ENCODE measurements at places on chromosomes 1 and 21.
A peak's percentile ranks its signal among the peaks of the same experiment; 100 is the strongest.

DNA sequence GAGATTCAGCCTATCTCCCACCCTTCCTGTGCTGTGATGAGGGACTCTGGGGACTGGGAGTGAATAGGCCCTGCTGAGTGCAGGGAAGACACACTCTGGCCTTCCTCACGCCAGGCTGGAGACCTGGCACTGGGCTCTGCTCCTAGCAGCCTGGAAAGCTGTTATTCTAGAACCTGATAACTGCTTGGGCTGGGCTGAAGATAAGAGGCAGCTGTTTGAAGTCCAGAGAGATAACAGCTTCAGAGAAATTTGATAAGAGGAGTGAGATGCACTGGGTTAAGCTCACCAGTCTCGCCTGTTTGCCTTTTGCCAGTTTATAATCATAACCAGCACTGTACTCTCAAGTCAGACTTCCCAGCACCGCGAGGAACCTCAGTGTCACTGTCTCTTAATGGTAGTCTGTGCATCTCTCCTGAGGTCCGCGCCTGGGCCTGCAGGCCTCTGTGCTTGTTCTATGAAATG is 46.6 kb upstream of the GPR37L1 start:
- DNase-seq, result no peak

- no peak for DNase-seq
Measured at GRCh38 chr1:2322065-2322571, 69.2 kb downstream of the MORN1 start.

DNA sequence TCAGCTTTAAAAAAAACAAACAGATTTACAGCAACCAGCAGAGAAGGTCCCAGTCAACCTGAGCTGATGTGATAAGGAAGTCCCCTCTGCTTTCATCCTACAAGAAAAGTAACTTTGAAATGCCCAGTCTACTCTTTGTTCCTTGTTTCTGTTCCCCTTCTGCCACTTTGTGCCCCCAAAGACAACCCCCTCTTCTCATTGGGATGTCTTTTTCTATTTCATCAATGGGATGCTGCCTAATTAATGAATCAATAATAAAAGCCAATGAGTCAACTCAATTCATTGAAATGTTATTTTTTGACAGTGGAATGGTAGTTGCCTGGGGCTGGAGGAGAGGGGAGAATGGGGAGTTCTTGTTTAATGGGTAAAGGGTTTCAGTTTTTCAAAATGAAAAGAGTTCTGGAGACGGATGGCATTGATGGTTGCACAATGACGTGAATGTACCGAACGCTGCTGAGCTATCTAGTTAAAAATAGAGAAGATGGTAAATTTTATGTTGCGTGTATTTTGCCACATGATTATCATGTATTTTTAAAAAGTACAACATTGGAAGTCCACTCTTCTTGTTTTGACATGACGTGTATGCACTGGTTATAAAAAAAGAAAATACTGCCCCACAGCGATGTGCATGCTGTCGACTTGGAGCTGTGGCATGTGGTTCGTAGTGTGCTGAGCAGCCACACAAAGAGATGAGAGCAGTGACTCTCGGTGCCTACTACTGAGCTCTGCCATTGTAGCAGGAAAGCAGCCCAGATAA is 22.4 kb upstream of the PADI2 start:
- DNase-seq, result no peak

GRCh38 chr1:13930151-13930550 is 230.2 kb downstream of the PRDM2 start:
- DNase-seq, result no peak

GRCh38 chr1:32886828-32887414 is 630 bp downstream of the HPCA start:
- DNase-seq, result no peak

DNA sequence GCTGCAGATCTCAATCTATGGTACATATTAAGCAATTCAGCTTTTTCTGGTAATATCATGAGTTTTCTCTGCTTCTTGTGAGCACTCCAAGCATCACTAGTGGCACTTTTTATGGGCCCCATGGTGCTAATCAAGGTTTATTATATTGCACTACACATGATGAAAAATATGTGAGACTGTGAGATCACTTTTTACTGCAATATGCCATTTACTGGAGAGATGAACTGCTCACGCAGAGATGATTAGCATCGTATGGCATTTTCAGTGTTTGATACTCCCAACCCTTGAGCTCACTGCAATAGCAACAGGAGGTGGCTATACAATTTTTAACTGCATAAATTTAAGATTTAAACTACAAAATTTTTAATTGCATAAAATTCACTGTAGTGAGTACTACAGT is 8.7 kb upstream of the KCNK1 start:
- DNase-seq, result no peak

GRCh38 chr1:156200044-156200443 is 6.1 kb downstream of the SLC25A44 start:
- DNase-seq, result peak; percentile 5

DNA sequence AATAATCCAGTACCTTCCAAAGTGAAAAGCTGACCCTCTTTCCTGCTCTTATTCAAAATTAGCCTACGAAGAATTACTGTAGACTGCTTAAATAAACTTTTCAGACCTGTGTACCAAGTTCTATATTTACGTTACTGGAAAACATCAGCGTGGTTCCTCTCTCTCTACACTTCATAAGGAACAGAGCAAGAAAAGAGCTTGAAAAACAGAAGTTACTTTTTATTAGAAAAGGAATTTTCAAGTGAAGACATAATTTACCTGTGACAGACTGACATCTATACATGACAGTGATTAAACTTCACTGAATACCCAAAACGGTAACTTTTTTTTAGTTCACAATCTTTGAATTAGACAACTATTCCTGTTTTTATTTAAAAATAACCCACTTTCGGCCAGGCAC is 2.7 kb downstream of the ENAH start:
- no peak for DNase-seq

GRCh38 chr1:36253161-36253862 is 29.1 kb downstream of the THRAP3 start:
- DNase-seq, result no peak

DNA sequence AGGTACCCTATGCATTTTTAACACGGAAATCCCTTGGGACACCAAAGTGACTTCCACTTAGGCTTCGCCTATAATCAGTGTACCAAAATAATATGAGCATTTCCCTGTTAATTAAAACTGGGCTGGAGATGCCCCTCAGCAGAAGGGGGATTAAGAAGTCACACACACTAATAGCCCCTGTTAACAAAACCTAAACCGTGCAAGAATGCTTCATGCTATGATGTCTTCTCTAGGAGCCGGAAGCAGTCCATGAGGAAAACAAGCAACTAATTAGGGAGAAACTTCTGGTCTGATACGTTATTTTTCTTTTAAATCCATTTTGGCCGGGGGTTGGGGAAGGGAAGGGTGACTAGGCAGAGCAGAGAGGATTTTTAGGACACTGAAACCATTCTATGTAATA is 123.4 kb downstream of the ESRRG start:
- DNase-seq, result no peak

DNA sequence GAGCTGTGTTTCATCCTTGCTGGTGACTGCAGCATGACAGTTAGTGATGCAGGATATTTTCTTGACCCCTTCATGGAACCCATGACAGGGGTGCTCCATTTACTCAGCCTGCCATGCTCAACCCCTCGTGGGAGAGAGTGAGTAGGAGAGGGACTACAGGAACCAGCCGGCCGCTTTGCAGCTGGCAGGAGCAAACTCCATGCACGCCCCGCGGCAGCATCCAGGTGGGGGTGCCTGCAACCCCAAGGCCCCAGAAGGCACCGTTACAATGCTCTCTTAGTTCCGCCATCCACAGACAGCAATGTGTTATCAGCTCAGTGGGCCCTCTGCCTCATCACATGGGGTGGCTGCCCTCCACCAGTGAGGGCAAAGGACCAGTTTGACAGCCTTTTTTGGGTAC is 135.1 kb downstream of the SLC35F3 start:
- DNase-seq, result no peak

DNA sequence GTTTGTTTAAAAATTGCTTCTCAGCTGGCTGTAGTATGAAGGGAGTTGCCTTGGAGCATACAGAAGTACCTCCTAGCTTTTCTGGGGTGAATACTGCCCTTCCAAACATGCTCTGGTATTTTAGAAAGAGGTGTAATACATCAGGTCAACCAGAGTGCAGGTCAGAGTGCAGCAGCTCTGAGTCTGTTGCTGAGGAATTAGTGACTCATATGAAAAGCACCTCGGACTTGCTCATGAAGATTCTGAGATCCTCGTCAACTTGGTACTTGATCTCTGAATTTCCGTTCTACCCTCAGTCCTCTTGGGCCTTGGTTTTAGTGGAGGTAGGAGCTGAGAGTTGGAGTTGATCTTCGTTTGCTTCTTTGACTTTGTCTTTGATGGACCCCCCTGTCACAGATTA is 67.3 kb downstream of the NOS1AP start:
- DNase-seq, result no peak

GRCh38 chr21:14869984-14870852 is 194.6 kb downstream of the NRIP1 start:
- no peak for DNase-seq

- DNase-seq, result no peak
Measured at GRCh38 chr1:24872061-24872850, 57.8 kb downstream of the RUNX3 start.

DNA sequence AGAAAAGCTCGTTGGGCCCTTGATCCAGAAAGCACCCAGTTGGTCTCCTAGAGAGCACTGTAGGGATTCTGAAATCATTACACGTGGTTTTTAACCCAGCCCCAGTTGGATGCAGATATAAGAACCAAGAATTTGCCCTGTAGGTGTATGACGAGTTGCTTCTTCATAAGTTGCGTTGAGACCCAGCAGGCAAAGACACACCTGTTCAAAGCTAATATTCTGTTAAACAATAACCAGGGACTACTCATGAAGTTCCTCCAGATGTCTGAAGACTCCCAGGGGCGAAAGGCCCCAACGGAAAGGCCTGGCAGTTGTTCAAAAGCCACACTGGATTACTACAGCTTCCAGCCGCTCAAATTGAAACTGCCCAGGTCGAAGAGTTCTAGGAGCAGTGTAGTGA is 88.6 kb upstream of the HNRNPU start:
- no peak for DNase-seq

DNA sequence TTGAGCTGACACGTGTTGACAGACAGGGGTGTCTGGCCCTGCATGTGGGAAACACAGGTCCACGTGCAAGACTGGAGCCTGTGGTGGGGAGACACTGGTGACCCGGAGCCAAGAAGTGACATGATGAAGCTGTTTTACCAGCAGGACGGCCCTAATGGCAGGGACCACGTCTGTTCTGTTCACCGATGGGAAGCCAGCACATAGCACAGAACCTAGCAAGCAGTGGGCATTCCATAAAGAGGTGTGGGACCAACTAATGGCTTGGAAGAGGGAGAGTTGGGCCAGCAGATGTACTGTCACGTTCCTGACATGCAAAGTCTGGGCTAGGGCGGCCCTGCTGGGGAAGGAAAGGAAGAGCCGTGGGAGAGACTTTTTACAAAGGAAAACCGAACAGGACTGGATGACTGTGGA is 15.3 kb downstream of the NAV1 start:
- no peak for DNase-seq

DNA sequence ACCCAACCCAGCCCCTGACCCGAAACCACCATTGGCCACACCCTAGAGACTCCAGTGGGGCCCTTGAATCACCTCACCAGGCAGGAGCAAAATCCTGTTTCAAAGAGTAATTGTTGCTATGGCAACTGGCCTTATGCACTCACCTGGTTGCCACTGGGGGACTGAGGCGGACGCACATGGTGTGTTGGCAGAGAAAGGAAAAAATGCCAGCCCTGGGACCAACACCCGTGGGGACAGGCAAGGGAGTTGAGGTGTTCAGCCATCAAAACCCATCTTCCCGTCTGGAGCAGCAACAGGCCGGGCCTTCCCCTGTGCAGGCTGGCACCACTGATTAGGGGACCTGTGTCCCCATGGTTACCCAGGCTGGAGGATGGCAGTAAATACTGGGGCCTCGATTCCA is 395.8 kb upstream of the VAMP3 start:
- DNase-seq, result no peak

- DNase-seq, result no peak
Measured at GRCh38 chr1:14677292-14677971, 78.9 kb downstream of the KAZN start.

DNA sequence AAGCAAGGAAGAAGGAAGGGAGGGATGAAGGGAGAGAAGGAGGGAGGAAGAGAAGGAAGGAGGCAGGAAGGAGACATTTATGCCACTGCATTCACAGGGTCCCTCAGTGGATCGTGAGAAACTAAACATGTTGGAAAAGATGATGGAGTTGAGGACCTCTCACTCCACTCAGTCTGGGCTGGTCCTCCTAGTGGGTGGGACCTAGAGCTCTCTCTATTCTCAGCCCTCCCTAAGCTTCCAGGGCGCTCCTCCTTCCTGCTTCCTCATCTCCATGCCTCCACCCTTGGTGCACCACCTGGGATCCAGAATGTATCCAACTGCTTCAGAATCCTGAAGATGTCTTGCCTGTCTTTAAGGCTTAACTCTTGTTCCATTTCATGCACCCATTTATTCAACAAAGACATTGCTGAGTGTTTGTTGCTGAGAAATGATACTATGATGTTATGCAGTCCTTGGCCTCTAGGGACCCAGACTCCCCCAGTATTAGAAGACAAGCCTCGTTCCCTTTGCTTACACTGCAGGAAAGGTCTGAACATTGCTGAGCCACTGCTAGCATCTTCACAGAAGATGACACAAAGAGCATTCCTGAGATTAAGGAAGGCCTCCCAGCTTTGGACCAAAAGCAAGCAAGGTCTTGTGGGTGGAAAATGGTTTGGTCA is 88.5 kb downstream of the BEND5 start:
- no peak for DNase-seq

GRCh38 chr1:243465738-243466137 is 209.9 kb downstream of the SDCCAG8 start:
- no peak for DNase-seq

GRCh38 chr1:99849413-99849743 is 783 bp upstream of the AGL start:
- DNase-seq, result no peak

DNA sequence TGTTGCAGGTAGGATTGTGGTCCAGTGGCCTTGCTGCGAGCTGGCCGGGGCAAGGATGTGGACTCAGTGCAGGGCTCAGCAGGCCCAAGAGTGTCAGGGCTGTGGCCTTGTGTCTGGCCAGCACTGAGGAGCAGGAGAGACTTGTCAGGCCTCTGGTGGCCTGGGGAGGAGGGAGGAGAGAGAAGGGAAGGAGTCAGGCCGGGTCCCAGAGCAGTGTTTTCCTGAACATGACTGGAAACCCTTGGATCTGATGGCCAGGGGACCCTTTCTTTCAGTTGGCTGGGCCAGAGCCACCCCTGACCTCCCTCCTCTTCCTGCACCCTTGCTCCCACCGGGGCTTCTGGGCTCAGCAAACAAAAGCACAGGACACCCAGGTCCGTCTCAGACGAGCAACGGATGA is 5.1 kb downstream of the IBA57 start:
- no peak for DNase-seq

DNA sequence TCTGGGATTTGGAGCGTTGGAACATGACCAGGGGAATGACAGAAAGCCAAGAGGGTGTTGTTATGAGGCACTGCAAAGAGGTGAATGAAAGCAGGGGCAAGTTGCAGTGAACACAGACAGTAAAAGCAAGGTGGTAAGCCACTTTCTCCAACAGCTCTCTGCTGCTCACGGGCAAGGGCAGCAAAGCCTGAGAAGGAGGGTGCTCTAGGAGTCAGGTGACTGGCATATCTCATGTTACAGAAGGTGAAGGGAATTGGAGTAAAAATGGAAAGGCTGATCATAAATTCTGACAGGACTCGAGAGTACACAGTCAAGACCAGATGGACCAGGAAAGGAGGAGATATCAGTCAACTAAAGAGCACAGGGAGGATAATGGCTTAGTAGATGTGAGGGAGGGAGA is 14.5 kb downstream of the VAV3 start:
- DNase-seq, result no peak

- DNase-seq, result no peak
Measured at GRCh38 chr1:31238612-31238985, 1.1 kb downstream of the NKAIN1 start.

Data from D721Med (cell line).